Kidney (tissue), 22 donors: ENCODE measurements at places on chromosomes 7 and 10. TPM values are rescaled to one million over a fixed set of nuclear protein-coding genes. Genes with fewer than 3 reads are reported as not detected.

- peak; percentile 11 for DNase-seq
These were observed 5.6 kb upstream of the RAMP3 start for GRCh38 chr7:45151967-45152366.

DNA sequence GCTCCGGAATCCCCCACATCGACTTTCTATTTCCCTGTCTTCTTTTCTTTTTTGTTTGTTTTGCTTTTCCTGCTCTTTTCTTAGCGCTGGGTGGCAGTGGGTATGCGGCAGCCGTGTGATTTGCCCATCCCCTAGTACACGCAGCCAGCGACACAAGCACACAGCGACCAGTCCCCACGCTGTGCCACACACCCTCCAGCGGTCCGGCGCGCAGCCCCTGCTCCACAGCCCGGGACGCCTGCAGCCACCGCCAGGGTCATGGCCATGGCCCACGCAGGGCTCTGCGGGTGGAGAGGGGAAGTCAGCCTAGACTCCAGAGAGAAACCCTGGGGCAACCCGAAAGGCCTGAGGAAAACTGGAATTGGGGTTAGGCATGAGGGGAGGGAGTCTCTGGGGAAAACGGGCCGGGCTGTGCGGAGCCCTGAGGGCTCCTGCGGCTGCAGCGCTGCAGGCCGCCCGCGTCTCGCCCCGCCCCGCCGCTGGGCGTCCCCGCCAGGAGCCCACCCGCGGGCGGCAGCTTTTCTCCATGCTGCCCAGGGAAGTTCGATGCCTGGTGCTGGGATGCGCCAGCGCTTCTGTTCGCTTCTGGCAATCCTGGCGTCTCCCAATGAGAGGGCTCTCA lies 2.5 kb downstream of the CHRM2 start:
- peak; percentile 24 for DNase-seq

DNA sequence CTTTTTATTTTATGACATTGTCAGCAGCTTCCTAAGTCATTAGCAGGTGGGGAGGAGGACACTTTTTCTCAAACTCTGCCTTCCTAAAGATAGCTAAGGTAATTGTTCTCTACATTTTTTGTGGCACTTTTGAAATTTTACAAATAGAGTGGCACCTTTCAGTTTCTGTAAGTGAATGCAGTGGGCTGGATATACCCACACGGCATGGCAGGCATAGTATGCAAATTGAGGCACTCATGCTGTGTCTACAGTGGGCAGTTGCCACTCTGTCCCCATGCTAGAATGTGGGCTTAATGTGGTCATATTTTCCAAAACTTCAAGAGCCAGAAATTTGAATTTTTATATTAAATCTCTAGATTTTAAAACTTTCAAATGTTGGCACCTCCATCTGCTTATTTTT lies 12.8 kb upstream of the SH3PXD2A start:
- DNase-seq: no peak

CALML5 gene
- total RNA-seq: not detected

DNA sequence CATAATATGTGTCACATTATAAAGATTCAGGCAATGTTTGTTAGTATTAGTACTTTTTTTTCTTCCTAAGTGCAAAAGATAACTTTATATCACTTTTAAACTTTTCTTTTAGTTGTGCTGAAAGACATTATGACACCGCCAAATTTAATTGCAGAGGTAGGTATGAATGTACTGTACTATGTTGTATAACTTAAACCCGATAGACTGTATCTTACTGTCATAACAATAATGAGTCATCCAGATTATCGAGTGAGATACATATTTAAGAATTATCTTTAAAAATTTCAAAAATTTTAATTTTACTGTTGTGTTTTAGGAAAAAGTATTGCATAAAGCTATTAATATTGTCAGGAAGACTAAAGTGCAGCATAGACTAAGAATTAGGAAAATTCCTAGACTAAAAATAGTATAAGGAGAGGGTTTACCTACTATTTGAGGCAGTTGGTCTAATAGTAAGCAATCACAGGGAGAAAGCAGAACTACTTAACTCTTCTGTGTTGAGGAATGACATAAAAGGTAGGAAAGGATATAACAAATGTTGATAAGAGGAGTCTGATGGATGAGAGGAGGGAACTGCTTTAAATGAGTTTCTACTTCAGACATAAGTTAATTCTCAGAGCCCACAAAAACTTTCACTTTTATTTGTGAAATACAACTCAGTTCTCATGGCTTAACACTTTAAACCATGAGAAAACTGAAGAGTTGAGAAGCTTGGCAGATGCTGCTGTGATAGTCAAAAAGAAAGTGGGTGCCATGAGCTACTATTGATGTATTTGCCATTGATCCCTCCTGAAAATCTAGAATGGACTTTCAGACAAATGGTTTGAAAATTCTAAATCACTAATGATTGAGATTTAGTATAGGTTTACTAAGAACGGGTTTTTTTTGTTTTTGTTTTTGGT lies 67.8 kb downstream of the PTEN start:
- DNase-seq: no peak

LLCFC1 gene
- total RNA-seq: not detected

- DNase-seq: no peak
These were observed 265.9 kb downstream of the ZEB1 start for GRCh38 chr10:31584876-31585275.

HABP2 gene
- total RNA-seq: 25.6 TPM

ABCC2 gene
- total RNA-seq: 2.3 TPM

- peak; percentile 39 for DNase-seq
These were observed 2.6 kb upstream of the SAMD8 start for GRCh38 chr10:75108684-75109458.

GRCh38 chr7:40099837-40100236 lies 34.6 kb downstream of the MPLKIP start:
- DNase-seq: no peak

- DNase-seq: no peak
These were observed 74.5 kb downstream of the ZNF22 start for GRCh38 chr10:45075216-45075615.

CYP2W1 gene
- 0.13 TPM for total RNA-seq

HOXA11 gene
- 5.2 TPM for total RNA-seq

GRCh38 chr7:107152011-107152410 lies 16.8 kb upstream of the HBP1 start:
- DNase-seq: no peak

ACHE gene
- 3.6 TPM for total RNA-seq

GRCh38 chr7:154308928-154309327 lies 256.7 kb downstream of the DPP6 start:
- DNase-seq: no peak

- no peak for DNase-seq
These were observed 228.4 kb upstream of the DGKB start for GRCh38 chr7:15130666-15131541.

GRCh38 chr7:92056286-92056685 lies 78.0 kb downstream of the CYP51A1 start:
- DNase-seq: no peak

DNA sequence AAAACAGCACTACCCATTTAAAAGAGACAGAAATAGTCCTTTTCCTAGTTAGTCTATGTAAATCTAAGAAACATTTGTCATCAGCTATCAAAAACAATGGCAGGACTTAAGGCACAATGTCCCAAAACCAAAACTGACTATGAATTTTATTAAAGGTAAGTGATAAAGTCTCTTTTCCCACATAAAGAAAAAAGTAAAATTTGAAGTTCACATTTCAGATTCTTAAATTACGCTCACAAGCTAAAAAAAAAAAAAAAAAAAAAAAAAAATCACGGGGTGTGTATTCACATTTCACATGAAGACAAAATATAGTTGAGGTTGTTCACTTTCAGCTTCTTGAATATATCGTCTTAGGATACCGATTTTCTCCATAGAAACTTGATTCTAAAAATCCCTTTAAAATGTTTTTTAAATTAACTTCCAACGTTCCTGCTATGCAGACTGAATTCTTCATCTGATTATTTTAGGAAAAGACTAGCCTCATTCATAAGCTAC lies 1.6 kb downstream of the P4HA1 start:
- no peak for DNase-seq

FEZF1 gene
- total RNA-seq: not detected

SPDYE6 gene
- not detected for total RNA-seq

PRF1 gene
- total RNA-seq: 8.8 TPM

RPEL1 gene
- total RNA-seq: not detected

DNA sequence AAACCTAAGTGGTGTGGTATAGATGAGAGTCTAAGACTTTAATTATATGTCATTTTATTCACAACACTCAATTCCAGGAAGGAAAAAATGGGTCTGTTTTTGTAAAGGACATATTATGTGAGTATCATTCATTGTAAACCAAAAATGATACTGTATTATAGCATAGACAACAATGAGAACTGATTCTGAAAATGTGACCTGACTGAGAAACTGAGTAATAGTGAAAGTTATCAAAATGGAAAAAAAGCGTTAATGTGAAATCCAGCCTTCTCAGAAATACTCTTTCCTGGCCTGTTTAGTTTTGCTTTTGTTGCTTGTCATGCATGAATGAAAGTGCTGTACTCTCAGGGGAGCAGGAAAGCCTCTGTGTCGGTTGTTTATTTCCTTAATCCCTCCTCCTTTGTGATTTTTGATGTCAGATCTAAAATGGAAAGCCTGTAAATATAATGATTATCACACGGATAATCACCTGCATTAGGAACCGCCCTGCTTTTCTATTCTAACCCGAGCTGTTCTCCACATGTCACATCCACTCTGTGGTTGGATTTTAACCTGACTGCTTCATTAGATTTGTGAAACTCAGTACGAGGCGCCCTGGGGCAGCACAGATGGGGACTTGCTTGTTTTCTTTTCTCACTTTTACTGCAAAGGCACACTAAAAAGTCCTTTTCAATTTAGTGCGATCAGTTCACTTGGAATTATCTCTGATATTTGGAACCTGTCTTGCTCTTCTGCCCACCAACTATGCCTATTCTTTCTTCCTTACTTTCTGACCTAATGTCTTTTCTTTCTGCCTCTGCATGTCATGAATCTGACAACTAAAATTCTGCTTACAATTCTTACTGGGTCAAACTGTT lies 240.9 kb upstream of the KAT6B start:
- peak; percentile 76 for DNase-seq

DNA sequence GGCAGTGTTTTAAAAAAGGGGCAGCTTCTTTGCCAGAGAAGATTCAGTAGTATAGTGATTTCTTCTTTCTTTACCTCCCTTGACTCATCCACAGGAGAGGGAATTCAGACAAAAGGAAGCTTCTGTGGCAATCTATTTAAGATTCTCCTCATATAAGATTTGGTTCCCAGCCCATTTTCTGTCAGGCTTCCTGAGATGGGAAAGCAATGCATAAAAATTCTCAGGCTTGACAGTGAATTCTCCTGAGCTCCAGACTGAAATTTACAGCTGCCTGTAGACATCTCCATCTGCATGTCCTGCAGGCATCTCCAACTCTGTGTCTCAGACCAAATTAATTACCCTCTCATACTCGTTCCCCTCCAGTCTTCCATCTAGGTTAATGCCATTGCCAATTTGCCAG lies 72.8 kb downstream of the TSPAN12 start:
- DNase-seq: no peak

GRCh38 chr10:74557098-74557497 lies 269.3 kb upstream of the KAT6B start:
- DNase-seq: no peak

EBLN1 gene
- not detected for total RNA-seq

TAS2R41 gene
- not detected for total RNA-seq

CCDC3 gene
- 33.5 TPM for total RNA-seq

GRCh38 chr10:54758791-54759190 lies 42.2 kb downstream of the PCDH15 start:
- no peak for DNase-seq

GRCh38 chr7:28062197-28062991 lies 118.2 kb downstream of the JAZF1 start:
- peak; percentile 89 for DNase-seq

- no peak for DNase-seq
These were observed 848.9 kb downstream of the REEP3 start for GRCh38 chr10:64369885-64370773.

GRCh38 chr7:133871757-133872156 lies 255.4 kb upstream of the LRGUK start:
- DNase-seq: no peak

DNA sequence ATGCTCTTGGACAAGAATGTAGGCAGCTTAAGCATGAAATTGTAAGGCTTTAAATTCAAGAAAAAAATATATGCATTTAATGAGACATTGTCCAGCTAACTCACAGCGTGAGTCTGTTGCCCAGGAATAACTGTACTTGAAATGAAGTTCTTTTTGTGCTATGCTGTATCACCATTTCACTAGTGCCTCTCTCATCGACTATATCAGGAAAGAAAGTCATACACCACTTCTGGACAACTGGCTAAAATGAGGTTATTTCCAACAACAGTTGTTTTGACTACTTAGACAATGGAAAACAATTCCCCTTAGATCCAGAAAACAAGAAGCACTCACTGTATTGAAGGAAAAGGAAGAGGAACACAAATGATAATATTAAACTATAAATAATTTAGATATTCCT lies 251.8 kb downstream of the CRPPA start:
- no peak for DNase-seq

CACNB2 gene
- 2.8 TPM for total RNA-seq

GPAM gene
- total RNA-seq: 9.9 TPM

GRCh38 chr10:49055221-49055849 lies 60.0 kb downstream of the VSTM4 start:
- DNase-seq: no peak

- no peak for DNase-seq
These were observed 8.9 kb downstream of the HK1 start for GRCh38 chr10:69287181-69287580.

FAM25G gene
- not detected for total RNA-seq

- DNase-seq: no peak
These were observed 154.0 kb downstream of the RAB11FIP2 start for GRCh38 chr10:117892681-117893220.

GRCh38 chr7:149875396-149875795 lies 1.6 kb downstream of the ATP6V0E2 start:
- DNase-seq: peak; percentile 26

GRCh38 chr7:133861876-133862275 lies 265.3 kb upstream of the LRGUK start:
- DNase-seq: no peak

ZNF804B gene
- 0.19 TPM for total RNA-seq

PDZD7 gene
- total RNA-seq: 1.6 TPM

GRCh38 chr7:152968514-152968913 lies 209.0 kb downstream of the ACTR3B start:
- no peak for DNase-seq

GRCh38 chr7:1366801-1367405 lies 92.4 kb downstream of the MICALL2 start:
- DNase-seq: peak; percentile 51
